ENCODE measurements at places on chromosomes 11 and 22.
A peak's percentile ranks its signal among the peaks of the same experiment; 100 is the strongest.

GRCh38 chr11:18749681-18750319 lies 23.8 kb upstream of the IGSF22 start:
- DNase-seq = no peak

- DNase-seq = no peak
Measured at GRCh38 chr11:133797554-133797953, 47.8 kb downstream of the SPATA19 start.

DNA sequence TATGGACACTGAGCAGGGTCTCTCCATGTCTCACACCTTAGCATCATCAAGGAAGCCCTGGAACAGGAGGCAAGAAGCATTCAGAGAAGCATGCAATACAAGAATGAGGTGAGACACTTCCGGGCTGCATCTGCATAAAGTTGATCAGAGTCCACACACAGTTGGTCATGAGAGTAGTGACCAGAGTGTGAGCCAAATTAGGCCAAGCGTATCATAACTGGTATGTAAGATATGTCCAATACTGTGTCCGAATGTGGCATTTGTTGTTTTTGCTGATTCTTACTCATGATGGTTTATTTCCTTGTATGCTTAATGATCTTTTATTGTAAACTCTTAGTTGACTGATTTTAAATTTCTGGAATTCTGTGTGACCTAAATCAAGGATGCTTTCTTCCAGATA lies 315.7 kb downstream of the INSC start:
- DNase-seq = no peak

GRCh38 chr11:83222499-83222898 lies 29.0 kb downstream of the ANKRD42 start:
- no peak for DNase-seq

DNA sequence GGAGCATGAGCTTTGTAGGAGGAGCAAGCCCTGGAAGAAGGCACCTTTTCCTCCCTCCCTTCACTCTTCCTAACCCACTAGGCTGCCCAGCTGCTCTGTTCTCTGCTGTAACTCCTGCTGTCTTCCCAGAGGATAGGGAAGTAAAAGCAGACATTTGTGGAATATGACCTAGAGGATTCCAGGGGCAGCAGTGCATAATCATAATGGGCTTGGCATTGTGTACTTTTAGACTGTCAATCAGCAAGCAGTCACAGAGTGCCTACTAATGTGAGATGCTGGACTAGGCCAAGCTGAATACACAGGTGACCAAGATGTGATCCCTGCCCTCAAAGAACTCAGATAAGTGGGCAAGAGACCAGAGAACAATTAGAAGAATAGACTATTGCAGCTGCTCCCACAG lies 133.0 kb downstream of the NAV2 start:
- no peak for DNase-seq

GRCh38 chr11:13745165-13745564 lies 76.7 kb downstream of the FAR1 start:
- no peak for DNase-seq

DNA sequence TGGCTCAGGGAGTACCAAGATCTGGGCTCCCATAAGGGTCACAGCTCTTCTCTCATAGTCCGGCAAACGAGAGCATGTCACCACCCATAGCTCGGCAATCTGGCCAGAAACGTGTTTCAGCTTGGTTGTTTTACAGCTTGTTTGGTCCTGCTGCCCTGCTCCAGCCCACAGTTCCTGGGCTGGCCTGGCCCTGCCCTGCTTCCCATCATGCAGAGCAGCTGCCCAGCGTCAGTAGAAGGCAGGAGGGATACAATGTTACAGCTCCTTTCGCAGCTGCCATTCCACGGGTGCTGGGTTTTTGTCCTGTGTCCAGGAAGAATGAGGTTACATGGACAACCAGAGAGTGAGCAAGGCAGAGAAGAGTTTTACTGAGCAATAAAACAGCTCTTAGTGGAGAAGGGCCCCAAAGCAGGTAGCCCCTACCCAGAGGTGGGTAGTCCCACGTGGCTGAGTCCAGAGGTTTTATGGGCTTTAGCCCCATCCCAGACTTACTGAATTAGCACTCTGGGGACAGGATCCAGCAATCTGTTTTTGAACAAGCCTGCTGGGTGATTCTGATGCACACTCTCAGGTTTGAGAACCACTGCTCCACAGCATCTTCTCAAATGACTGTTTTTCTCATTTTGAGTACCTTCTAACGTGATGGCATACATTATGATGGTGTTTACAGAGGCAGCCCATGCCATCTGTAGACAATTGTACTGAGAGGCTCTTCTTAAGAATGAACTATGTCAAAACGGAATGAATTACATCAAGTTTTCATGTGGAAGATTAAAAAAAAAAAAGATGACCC lies 5.8 kb upstream of the MS4A18 start:
- DNase-seq = no peak

DNA sequence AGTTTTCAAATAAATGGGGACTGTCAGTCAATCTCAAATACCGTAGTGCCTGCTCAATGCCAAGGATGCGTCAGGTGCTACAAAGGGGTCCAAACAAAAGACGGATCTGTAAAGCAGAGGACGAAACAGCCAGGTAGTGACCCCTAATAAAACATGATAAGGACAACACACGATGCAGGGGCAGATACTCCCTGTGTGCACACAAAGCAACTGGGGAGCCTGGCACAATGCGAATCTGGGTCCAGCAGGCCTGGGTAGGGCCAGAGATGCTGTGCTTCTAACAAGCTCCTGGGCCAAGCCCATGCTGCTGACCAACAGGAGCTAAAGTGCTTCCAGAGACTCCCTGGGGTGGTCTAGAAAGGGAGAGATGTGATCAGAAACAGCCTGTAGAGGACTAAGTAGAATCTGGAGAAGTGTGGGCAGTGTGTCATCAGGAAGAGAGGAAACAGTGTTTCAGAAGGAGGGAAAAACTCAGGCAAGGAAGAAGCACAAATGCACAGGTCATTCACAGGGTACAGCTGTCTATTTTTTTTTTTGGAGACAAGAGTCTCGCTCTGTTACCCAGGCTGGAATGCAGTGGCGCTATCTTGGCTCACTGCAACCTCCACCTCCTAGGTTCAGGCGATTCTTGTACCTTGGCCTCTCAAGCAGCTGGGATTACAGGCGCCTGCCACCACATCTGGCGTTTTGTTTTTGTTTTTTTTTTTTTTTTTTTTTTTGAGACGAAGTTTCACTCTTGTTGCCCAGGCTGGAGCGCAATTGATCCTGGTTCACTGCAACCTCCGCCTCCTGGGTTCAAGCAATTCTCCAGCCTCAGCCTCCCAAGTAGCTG lies 74.5 kb downstream of the MICAL3 start:
- DNase-seq = no peak

- no peak for DNase-seq
Measured at GRCh38 chr11:102449651-102450570, 2.7 kb downstream of the TMEM123 start.

DNA sequence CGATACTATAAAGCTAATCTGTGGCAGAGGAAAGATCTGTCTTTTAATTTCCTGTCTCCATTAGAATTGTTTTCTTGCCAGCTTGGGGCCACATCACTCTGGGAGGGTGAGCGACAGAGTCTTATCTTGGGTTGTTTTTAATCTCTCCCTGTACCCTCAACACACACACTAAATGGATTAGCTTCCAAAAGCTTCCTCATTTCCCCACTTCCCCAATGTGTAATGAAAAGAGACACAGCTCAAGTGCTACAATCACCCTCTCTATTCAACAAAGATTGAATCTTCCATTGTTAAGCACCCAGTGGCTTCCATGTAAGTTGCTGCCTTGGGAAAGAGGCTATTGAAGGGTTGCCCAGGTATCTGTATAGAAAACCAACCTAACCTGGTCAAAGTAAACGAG lies 6.1 kb upstream of the ASCL3 start:
- DNase-seq = no peak

GRCh38 chr11:46607516-46607915 lies 9.5 kb downstream of the HARBI1 start:
- no peak for DNase-seq

GRCh38 chr11:7600205-7600775 lies 73.0 kb downstream of the CYB5R2 start:
- no peak for DNase-seq

DNA sequence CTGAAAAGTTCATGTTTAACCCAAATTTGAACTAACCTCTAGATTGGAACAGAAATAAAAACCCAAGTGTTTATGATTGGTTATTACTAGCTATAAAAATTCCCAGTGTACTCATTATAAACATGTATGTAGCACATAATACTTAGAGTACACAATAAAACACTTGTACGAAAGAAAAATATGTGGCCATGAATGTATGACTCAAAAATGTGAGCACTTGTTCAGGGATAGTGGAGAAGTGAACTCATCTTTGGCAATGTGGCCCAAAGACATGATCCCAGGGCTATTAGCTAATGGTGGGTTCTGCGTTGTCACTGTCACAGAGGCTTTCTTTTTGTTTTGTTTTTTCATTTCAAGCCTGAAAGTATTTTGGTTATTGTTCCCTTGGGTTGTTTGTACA lies 72.0 kb downstream of the PPFIBP2 start:
- no peak for DNase-seq

DNA sequence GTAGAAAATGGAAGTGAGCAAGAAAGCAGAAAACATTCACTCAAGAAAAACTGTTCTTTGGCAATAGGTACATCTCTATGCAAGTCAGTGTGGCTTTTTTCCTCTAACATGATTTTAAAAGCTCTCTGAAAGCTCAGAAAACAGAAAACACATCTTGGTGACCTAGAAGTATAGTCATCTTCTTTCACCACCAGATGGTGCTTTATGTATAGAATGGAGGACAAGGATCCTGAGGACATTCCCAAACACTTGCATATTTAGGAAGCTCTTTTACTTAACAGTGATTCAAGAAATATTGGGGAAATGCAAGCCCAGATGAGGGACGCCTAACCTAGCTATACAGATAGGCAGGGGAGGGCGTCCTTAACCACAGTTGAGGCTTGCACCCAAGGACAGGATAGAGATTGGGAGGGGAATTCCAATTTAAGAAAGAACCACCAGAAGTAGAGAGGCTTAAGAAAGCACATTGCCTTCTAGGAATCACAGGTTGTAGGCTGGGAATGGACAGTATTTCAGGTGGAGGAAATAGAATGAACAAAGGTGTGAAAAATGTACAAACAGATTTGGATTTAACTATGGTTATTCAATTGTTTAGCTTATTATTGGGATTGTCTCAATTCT lies 13.8 kb upstream of the CCDC81 start:
- DNase-seq = no peak

- peak; percentile 63 for DNase-seq
Measured at GRCh38 chr11:8092587-8093424, 11.8 kb downstream of the TUB start.

- no peak for DNase-seq
Measured at GRCh38 chr11:44029507-44029845, 18.3 kb upstream of the ACCSL start.

GRCh38 chr11:113623114-113623513 lies 83.0 kb downstream of the TMPRSS5 start:
- no peak for DNase-seq

- no peak for DNase-seq
Measured at GRCh38 chr11:60927061-60927592, 2.9 kb downstream of the TMEM132A start.

- peak; percentile 26 for DNase-seq
Measured at GRCh38 chr22:17097062-17097461, 12.3 kb downstream of the IL17RA start.

DNA sequence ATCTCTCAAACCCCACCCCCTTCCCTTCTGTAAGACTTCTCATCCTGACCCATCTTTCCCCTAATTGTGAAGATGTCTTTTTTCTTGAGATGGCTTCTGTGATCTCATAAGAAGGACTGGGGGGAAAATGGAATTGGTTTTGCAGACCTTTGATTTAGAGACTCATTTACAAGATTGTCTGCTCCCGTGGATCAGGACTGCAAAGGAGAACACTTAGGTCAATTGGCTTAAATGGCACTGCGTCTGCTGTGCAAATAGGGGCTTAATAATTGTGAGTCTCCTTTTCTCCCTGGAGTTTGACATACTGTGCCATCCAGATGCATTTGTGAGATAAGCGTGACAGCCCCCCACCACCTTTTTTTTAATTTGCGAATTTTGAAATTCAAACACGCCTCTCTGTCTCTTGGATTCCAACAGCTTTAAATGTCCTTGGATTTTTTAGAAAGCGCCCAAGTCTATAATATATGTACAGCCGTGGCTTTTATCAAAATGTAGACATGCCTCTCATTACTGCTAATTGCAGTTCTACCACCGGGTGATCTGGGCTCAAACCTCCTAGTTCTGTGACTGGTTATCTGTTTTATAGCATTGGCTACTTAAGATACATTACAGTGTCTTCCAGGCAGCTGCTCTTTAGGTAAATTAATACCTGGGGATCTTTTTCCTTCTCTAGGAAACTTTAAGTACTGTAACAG lies 150.0 kb downstream of the DBX1 start:
- DNase-seq = no peak

DNA sequence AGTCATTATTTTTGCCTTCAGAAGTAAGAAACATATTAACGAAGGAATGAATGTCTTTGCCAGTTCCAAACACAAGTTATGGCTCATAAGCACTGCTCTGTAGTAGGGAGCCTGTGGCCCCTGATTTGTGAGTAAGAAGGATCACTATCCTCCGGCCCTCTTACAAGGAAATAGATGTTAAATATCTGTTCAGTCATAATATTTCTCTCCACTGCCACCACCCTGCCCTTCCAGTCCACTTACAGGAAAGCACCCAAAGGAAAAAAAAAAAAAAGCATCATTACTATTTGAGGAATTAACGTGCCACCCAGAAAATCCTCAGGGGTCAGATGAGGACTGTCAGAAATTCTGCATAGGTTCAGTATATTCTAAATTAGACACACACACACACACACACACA lies 123.4 kb downstream of the ETS1 start:
- DNase-seq = no peak

GRCh38 chr11:1267441-1268100 lies 41.9 kb downstream of the TOLLIP start:
- DNase-seq = no peak

DNA sequence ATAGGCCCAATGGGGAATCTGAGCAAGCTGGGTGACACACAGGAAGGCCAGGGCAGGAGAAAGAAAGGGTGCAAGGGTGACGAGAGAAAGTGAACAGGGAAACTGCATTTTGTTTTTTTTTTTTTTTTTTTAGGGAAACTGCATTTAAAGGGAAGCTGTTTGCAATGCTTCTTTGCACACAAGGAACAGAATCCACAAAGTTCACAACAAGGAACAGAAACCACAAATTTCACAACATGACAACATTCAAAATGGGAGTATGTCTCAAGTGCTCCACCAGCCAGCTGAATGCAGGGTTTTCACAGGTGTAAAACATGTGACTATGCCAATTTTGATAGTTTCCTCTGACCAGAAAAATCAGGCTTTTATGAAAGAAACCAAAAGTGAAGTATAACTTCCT lies 6.8 kb upstream of the PLAAT3 start:
- no peak for DNase-seq

GRCh38 chr11:73185680-73186293 lies 32.3 kb upstream of the P2RY2 start:
- DNase-seq = no peak

DNA sequence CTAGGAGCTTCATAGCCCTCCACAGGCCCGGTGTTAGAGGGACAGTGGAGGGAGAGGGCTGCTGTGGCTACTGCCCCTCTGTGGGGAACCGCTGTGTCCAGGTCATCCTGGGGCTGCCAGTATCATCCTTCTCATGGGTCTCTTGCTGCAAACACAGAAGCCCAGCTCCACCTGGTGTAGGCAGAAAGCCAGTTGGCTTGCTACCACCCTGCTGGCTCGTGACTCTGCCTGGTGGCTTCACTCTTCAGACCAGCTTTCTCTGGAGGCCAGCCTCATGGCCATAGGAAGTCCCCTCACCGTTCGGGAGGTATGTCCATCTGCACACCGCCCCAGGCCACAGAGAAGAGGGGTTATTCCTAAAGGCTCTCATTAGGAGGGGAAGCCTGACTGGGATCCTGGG lies 19.4 kb upstream of the SUSD2 start:
- DNase-seq = no peak

GRCh38 chr22:28031383-28031922 lies 112.4 kb upstream of the PITPNB start:
- no peak for DNase-seq

GRCh38 chr11:108775324-108775723 lies 110.5 kb downstream of the DDX10 start:
- no peak for DNase-seq
